DMS 273 treated with DMSO at 0.1 percent for 48 hours (cell line): ENCODE measurements at places on chromosomes 5 and 9.

DNA sequence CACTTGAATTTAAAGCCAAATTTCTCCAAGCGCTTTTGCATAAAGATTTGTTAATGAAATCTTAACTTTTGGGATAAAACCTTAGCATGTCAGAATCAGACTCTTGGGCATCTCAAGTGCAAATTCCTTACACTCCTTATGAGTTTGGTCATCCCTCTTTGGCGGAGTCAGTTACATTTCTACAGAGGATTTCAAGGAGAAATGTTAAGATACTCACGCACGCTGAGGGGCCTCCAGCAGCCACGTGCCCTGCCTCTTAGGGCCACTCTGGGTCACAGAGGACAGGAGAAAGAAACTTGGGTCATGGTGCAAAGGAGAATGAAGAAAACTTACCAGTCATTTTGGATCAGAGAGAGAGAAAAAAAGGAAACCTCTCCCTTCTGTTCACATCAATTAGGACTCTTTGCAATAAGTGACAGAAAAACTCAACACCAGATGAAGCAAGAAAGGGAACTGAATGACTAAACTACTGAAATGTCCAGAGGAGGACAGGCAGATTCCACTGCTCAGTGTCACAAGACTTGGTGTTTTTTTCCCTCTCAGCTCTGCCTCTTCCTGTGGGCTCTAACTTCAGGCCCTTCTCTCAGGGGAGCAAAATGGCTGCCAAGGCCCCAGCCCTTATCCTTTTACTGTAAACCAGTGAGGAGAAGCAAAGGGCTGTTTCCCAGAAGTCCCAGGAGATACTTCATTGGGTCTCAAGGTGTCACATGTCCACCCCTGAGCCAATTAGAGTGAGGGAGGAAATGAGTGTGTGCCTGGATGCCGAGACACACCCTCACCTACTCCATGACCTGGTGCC lies 63.3 kb upstream of the NFIL3 start:
- DNase-seq: no peak

DNA sequence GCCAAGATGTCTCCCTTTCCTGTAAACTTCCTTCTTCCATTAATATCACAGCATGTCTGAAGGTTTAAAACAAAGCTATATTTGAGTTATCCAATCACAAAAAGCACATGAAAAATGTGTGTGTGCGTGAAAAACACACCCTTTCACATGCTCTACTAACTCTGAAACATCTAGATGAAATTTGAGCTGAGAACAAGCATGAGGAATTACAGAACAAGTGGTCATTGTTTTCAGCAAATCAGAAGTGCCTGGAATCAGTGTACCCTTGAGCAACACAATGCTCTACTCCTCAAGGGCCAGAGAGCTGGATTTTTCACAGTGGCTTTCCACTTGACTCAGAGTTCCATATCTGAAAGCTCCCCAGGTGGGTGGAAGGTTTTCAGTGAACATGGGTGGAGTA lies 255.9 kb downstream of the PSAT1 start:
- DNase-seq: no peak

DNA sequence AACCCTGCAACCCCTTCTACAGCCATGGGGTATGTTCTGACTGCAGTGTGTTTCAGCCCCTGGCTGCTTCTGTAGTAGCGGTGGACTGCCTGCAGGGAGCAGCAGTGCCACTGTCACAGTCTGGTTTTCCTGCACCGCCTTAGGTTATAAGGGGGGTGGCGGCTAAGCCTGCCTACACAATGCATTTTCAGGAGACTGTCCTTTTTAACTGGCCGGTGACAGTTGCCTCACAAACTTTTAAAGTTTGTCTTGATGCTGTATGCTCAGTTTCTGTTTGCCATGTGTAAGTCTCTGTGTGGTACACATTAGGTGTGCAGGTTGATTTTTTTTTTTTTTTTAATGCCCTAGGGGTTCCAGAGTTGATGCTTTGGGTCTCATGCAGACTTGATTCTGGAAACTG lies 53.0 kb downstream of the NUP214 start:
- no peak for DNase-seq

- DNase-seq: no peak
These were observed 23.8 kb downstream of the HSDL2 start for GRCh38 chr9:112403614-112404201.
